ENCODE measurements at places on chromosomes 16 and 17.

- DNase-seq = no peak
These were observed 44.5 kb downstream of the SLFN5 start for GRCh38 chr17:35287286-35287811.

DNA sequence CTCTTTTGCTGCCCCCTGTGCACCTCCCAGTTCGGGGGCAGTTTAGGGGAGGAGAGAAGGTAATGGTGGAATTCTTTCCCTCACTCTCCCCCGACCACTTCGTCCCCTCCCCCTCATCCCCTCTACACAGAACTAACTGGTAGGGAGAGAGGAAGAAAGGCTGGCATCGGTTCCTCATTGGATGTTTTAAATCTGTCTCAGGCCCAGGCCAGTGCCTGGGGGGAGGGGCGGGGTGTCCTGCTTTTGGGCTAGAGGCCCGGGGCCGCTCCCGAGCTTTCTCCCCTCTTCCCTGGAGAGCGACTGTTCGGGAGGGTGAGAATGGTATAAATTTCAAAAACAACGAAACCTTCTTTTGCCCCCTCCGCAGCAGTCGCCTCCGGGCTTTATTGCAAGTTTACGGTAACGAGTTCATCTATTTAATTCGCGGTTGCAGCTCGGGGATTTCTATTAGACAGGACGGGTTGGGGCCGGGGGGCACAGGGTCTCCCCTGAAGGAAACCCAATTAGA lies at the start of gene PRAC2:
PRAC2 (plus strand) TSS at position 271 of the 508 bp plus-strand sequence. CDS start 1,226 bp downstream, outside the sequence.
- DNase-seq = no peak

DNA sequence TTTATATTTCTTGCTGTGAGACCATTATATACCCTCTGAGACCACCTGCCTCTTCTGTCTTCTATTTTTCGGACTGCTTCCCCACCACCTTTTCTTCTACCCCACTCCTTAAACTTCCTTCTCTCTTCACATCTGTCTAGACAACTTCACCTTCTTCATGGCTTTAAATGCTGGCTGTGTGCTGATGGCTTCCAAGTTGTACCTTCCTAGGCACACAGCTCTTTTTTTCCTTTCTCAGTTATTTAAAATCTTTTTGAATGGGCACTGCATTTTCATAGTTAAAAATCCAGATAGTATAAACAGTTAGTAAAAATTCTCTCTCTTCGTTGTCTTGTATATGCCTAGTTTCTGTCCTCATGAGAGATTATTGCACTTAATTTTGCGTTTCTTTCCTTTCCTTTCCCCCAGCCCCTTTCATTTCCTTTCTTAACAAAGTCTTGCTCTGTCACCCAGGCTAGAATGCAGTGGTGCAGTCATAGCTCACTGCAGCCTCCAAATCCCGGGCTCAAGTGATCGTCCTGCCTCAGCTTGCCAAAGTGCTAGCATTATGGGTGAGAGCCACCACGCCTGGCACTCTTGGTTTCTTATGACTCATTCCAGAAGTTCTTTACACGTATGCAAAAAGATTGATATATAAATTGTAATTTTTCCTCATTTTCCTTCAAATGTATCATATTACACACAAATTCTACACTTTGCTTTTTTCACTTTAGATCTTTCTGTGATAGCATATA lies 114.3 kb downstream of the NPIPB5 start:
- no peak for DNase-seq

DNA sequence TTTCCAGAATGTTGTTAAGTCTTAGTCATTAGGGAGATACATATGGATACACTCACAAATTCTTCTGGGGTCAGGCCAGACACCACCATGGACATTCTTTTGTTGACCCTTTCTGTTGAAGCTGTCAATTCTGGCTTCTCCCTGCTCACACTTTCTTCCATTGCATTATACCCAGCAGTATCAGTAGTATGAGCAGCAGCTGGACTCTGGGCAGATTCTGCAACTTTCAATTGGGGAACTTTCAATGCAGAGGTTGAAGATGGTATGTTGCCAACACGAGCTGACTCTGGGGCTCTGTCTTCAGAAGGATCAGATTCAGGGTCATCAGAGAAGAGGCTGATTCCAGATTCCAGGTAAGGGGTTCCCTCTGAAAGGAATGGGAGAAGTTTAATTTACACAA lies 45.8 kb downstream of the RND2 start:
- no peak for DNase-seq

- DNase-seq = peak; percentile 24
These were observed at the start of gene ST6GALNAC2 for GRCh38 chr17:76585649-76586593. TSS of gene ST6GALNAC2 (minus strand) at chr17:76585860. CDS start at chr17:76585808, 52 bp downstream.

DNA sequence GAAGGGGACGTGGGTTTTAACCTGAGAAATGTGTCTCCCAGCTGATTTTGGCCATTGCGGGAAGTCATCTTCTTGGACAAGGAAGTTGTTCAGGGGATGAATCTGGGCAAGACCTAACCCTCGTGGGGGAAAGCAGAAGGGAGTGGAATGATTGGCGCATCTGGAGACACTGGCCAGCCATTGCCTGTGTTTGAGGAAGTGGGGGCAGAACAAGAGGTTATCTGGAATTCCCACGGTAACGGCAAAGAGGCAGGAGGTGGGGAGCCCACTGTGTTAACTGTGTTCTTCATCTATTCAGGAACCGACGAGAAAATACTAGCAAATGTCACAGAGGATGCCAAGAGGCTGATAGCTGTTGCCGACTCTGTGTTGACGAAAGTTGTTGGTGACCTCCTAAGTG lies 66.9 kb downstream of the RNF213 start:
- no peak for DNase-seq

- no peak for DNase-seq
These were observed 500.3 kb upstream of the CDH11 start for GRCh38 chr16:65622151-65622550.

GRCh38 chr16:28913946-28914724 lies 10.9 kb downstream of the RABEP2 start:
- DNase-seq = no peak

- DNase-seq = no peak
These were observed 65.4 kb downstream of the MRC2 start for GRCh38 chr17:62692721-62693431.

GRCh38 chr16:57471852-57472664 lies 9.6 kb downstream of the POLR2C start:
- DNase-seq = no peak

DNA sequence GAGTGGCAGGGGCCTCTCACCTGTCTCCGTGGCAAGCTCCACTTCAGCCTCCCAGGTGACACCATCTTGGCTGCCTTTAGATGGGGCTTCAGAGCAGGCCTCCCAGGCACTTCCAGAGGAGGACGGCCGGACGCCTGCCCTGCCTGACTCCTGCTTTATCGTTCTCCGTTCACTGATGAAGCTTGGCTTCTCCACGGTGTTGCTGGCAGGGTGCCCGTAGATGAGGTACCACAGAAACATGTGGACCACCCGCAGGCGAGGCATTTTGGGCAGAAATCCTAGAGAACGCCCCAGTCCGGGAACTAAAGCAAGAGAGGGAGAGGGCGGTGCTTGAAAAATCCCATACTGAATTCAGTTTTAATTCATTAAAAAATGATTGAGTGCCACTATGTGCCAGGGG lies 54.5 kb downstream of the GTF3C1 start:
- DNase-seq = no peak

DNA sequence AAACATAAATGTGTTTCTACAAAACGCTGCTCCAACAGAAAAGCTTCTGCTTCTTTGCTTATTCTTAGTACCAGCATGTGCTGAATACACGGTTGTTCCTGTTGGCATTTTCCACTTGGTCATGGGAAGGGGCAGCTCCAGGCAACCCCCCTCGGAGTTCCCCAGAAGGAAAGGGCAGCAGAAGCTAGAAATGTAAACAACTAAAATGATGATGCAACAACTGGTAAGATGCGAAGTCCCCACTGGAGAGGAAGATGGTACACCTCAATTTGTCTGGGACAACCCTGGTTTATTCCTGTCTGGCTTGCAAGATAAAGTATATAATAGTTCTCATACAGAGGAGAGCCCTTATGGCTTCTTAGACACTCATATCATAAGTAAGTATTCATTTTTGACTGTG lies 9.2 kb upstream of the CCL13 start:
- DNase-seq = no peak

GRCh38 chr17:45296003-45296832 lies 20.6 kb downstream of the MAP3K14 start:
- no peak for DNase-seq

- no peak for DNase-seq
These were observed 221.0 kb upstream of the WSB1 start for GRCh38 chr17:27072885-27073284.

GRCh38 chr17:12407495-12408252 lies 258.0 kb upstream of the MYOCD start:
- DNase-seq = no peak

DNA sequence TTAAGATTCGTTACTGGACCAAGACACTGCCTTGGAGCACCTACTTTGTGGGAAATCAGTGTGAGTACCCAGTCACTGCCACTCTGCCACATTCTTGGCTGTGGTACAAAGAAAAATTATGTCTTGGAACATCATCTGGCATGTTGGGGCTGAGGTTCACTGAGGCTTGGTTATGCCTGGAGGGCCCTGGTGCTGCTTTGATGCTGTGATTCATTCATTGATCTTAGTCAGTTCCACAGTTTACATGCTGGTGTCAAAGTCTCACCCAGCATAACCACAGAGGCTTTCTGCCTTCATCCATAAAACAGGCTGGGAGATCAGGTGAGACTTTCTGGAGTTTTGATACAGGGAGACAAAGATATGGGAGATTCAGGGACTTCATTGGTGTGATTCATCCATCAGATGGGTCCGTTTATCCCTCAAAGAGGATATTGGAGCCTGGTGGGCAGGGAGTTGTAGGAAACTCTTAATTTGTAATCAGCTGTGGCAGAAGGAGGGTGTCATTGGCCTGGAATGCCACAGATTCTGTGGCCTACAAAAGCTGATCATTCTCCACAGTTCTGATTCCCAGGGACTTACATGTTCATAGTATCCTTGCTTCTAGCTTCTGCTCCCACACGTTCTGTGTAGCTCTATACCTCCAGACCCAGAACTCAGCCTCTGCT lies 322.5 kb downstream of the PMP22 start:
- no peak for DNase-seq

GRCh38 chr16:18983565-18984434 lies at the start of gene TMC7:
TSS of gene TMC7 (plus strand) at chr16:18983934. CDS start at chr16:18984064, 130 bp downstream.
- no peak for DNase-seq

DNA sequence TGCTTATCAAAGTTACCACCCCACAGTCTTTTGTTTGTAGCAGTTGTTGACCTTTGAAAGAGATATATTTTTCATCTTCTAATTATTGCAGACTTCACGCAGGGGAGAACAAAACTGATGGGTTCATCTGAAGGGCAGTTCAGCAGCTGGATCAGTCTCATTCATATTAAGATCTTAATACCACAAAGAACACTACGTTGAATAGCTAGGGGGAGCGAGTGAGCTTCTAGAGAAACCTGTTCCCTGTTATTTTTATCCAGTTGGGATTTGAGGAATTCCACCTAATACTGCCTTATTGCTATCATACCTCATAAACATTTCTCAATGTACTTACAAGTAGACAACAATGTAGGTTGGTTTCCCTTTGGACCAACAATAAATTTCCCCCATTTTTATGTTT lies 306.1 kb upstream of the KIF2B start:
- no peak for DNase-seq

- DNase-seq = peak; percentile 45
These were observed 5.3 kb downstream of the RPL13 start for GRCh38 chr16:89565506-89566372.

DNA sequence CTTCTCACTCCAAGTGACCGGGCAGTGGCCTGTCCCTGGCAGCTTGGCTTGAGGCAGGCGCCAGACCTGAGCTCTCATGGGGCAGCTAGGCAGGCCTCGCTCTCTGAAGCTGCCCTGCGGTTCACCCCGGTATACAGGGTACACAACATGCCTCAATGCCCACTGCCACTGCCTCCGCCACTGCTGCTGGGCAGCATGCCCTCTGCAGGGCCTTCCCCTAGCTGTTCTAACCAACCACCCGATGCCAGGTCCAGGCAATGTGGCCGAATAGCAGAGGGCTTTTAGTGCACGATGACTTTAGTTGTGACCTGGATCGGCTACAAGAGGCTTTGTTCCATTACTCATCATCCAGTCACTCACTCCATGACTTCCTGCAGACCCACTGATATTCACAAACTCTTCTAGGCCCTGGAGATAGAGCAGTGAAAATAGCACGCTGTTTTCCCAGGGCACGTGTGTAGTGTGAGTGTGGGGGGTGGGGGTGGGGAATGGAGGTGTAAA lies 19.7 kb downstream of the CDC42EP4 start:
- no peak for DNase-seq

DNA sequence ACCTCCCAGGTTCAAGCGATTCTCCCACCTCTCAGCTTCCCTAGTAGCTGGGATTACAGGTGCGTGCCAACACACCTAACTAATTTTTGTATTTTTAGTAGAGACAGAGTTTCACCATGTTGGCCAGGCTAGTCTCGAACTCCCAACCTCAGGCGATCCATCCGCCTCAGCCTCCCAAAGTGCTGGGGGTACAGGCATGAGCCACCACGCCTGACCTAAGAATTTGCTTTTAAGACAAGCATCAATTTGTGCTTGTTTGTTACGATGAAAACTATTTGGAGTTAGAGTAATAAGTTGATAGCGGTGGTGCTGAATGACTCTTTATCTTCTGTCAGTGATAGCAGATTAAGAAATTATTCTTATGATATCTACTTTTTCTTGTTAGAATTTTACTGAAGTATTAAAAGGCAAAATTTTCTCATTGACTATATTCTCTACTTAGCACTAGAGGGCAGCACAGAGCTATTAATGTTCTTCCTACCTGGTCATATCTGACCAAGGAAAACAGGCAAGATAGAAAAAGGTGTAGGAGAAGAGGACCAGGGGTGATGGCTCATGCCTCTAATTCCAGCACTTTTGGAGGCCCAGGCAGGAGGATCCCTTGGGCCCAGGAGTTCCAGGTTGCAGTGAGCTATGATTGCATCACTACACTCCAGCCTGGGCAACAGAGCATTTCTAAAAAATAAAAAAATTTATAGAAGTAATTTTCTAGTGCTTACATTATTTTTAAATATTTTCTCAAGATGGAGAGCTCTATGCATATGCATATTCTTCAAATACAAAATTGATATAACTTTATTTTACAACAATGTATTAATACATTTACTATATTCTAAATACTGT lies 24.5 kb downstream of the STXBP4 start:
- DNase-seq = no peak

GRCh38 chr16:87098976-87099720 lies 218.0 kb downstream of the C16orf95 start:
- no peak for DNase-seq

DNA sequence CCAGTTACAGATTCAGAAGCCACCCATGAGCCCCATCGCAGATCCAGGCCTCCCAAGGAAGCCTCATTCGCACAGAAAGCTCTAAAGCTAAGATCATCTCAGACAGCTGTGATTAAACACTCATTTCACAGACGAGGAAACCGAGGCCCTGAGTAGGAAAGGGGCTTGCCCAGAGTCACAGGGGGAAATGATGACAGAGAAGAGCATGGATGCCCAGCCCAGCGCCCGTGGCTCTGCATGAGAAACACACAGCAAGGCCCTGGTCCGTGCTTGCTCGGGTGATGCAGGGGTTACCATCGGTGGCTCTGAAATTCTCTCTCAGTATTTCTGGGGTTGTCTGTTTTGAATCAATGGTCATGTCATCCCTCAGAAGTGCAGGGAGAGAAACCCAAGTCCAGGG lies 109.6 kb downstream of the C16orf78 start:
- DNase-seq = no peak

Data from stimulated activated naive CD4-positive, alpha-beta T cell treated with Interleukin-2 at 50 U/mL for 16 hours (primary cell).